Nucleus accumbens (tissue), 56 donors: ENCODE measurements at places on chromosomes 7 and 10.
A peak's percentile ranks its signal among the peaks of the same experiment; 100 is the strongest.

DNA sequence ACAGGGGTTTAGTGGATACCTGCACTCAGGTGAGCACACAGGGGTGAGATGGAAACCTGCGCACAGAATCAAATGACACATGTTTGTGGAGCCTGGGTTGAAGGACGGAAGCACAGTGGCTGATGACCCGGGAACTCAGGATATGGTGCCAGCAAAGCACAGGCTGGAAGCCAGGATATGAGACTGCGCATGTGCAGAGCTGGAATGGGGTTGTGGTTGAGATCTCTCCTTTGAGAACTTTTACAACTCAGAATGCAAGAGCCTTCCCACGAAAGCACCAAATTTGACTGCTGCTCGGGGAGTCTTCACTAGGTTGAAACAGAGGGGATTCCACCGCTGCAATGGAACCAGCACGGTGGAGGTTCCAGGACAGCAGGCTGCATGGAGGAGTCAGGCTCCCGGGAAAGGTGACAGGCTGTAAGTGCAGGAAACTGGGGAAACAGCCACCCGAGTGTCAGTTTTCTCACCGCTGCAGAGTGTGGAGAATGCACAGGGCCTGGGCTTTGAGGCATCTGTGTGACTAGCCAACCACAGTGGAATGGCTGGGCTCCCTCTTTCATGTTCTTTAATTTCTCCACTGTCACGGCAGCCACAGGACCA is 133.4 kb upstream of the TCERG1L start:
- no peak for DNase-seq

DNA sequence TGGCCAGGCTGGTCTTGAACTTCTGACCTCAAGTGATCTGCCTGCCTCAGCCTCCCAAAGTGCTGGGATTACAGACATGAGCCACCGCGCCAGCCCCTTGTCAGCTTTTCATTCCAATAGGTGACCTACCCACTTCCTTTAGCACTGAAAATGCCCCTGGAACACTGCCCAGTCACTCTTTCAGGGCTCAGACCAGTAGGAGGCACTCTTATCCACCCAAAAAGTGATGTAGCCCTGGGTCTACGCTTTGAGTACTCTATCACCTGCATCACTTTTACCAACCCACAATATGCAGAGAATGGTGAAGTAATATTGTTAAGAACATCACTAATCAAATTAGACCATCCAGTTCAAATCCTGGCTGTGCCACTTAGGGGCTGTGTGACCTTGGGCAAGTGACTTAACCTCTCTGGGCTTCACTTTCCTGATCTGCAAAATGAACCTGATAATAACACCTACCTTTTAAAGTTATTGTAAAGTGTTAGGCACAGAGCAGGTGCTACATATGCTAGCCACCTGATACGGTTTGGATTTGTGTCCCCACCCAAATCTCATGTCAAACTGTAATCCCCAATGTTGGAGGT is 5.2 kb downstream of the CALN1 start:
- no peak for DNase-seq

DNA sequence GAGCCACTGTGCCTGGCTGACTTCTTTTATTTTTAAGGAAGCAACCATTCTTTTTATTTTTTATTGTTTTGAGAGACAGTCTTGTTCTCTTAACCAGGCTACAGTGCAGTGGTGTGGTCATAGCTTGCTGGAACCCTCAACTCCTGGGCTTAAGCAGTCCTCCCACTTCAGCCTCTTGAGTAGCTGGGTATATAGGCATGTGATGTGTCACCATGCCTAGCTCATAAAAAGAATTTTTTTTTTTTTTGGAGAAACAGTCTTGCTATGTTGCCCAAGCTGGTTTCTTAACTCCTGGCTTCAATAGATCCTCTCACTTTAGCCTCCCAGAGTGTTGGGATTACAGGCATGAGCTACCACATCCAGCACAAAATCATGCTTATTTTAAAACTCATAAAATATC is 5.8 kb downstream of the MCU start:
- DNase-seq, result no peak

GRCh38 chr7:12687718-12688171 is 312 bp downstream of the ARL4A start:
- DNase-seq, result no peak

DNA sequence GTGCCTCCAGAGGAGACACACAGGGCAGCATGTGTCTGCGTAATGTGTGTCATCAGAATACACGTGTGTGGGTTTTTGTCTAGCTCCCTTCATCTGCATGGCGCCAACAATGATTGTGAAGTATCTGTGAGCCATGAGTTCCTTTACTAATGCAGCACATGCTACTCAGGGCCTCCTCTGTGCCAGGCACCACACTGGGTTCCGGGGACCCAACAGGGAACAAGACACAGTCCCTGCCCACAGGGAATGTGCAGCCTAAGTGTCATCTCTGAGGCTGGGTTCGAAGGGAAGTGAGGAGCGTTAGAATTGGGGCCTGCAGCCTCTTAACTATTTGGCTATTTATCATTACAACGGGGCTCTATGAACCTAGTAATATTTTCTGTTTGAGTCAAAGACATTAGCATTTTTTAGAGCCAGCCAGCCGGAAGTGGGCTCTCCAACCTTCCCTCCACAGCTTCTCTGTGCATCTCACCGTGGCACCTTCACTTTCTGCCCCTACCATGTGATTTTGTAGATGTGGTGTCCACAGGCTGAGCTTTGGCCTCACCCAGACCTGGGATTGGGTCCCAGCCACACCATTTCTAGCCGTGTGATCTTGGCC is 43.9 kb upstream of the SRGN start:
- no peak for DNase-seq

DNA sequence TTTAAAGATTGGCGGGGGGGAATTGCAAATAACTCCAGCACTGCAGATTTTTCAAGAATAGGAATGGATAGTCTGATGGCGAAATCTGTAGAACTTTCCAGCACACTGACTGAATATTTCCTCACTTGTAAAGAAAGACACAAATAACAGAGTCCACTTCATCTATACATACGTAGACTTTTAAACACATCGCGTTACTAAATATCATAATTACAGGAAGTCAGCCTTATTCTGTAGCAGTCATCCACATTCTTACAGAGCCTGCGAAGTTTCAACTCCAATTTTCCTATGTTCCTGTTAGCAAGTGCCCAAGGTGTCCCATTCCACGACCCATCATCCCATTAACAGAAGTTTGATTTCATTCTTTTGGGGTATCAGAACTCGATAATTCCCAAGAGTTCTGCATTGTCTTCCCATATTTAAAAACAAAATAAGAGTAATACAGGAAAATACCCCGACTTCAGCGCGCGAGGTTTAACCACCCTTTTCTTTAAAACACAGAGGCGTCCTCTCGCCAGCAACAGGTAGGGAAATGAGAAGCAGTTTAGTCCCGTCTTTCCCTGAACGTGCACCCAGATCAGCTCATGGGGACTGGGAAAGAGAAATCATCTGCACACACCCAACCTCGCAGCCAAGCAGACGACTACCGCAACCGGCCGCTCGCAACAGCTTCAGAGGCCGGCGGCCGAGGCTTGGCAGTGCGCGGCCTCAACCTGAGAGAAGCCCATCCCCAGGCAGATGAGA is 880 bp downstream of the HERC4 start:
- no peak for DNase-seq

DNA sequence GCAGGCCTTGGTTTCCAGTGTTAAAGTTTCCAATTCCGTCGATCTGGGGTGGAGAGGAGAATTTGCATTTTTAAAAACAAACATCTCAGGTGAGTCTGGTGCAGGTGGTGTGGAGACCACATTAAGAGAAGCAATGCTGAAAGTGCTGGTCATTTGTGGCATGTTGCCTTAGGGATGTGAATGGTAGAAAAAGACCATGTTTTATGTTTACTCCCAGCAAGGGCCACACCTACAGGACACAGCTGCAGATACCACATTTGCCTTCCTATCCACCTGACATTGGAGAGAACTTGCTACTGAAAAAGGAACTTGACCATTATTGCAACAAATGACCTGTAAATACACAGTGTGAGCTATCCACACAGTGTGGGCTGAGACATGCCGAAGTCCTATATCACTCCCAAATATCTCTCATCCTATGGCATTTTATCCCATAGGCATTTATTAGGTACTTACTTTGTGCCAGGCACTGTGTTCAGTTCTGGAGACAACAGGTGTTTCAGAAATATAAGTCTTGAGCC is 183.1 kb downstream of the NRP1 start:
- DNase-seq, result no peak

- no peak for DNase-seq
Observed at GRCh38 chr7:14048889-14049288, 59.4 kb upstream of the ETV1 start.

GRCh38 chr10:98340940-98341310 is 72.9 kb upstream of the LOXL4 start:
- DNase-seq, result no peak

DNA sequence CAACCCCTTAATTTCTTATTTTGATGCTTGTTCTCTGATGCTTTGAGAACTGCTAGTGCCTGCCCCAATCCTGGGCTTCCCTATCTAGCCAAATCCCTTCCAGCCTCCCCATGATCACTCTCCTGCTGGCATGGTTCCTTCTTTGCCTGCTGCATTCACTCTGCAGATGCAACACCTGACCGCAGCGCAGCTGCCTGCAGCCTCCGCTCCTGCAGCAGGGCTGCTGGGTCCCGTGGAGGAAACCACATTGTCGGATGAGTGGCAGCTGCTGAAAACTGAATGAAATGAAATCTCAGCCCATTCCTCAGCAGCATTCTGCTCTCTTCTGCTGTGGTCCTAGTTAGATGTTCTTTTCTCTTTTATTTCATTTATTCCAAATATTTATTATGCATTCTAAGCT is 320.3 kb downstream of the CCDC3 start:
- no peak for DNase-seq

- no peak for DNase-seq
Observed at GRCh38 chr10:3048119-3049019, 19.0 kb upstream of the PFKP start.

DNA sequence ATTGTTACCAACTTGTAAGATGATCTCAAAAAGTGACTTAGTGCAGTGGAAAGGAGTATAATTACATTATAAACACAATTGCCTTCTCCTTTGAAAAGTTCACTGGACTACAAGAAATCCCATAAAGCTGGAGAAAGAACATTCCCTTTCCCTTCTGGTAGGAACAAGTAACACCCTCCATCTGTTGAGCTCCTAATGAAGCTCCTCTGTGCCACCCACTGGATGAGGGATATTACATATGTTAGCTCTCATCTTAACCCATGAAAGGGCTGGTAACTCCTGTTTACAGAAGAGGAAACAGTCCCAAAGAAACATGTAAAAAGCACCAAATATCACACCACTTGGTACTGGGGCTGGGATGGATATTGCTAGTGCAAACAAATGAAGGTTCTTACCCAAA is 8.1 kb downstream of the PGAM1 start:
- DNase-seq, result no peak

DNA sequence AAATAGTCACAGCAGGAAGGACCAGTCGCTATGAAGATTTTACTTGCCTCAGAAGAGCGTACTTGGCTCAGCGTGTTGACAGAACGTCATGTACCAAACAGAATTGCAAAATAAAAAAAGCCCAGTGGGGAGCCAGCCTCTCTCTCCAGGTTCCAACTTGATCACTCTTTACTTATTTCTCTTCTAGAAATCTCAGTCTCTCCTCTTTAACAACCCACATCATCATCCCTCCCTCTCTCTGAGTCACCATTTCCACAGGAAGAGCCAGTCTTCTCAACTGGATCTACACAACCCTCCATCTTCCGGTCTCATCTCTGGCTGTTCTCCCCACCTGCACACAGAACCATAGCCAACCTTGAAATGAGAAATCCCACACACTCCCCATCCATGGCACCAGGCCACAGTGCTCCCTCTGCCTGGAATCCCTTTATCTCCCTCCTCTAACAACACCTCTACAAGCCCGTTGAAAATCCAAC is 718.3 kb downstream of the GRID1 start:
- no peak for DNase-seq

DNA sequence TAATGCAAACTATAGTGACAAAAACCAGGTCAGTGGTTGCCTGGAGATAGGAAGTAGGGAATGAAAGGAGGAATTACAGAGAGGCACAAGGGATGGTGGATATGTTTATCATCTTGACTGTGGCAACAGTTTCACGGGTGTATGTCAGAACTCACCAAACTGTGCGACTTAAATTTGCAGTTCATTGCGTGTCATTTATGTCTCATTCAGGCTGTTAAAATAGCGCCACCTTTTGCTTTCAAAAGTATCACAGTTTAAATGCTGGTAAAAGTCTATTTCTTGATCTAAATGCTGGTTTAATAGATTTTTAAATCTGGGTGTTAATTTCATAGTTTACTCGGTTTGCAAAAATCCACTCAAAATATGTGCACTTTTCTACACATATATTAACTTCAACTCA is 51.0 kb downstream of the PTTG1IP2 start:
- no peak for DNase-seq

- no peak for DNase-seq
Observed at GRCh38 chr7:134176037-134176350, 48.9 kb downstream of the LRGUK start.

GRCh38 chr10:98269435-98269912 is 1.5 kb upstream of the LOXL4 start:
- DNase-seq, result peak; percentile 26

DNA sequence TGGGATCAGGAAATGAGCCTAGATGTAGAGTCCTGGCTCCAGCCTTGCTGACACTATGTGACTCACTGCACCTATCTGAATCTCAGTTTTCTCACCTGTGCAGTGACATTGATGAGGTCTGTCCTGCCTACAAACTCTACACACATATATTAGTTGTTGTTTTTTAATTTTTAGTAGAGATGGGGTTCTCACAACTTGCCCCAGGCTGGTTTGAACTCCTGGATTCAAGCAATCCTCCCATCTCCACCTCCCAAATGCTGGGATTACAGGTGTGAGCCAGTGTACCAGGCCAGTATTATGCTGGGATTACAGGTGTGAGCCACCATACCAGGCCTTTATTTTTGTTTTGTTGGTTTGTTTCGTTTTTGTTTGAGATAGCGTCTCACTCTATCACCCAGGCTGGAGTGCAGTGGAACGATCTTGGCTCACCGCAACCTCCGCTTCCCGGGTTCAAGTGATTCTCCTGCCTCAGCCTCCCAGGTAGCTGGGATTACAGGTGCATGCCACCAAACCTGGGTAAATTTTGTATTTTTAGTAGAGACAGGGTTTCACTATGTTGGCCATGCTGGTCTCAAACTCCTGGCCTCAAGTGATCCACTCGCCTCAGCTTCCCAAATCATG is 11.8 kb upstream of the DDIT4 start:
- no peak for DNase-seq

DNA sequence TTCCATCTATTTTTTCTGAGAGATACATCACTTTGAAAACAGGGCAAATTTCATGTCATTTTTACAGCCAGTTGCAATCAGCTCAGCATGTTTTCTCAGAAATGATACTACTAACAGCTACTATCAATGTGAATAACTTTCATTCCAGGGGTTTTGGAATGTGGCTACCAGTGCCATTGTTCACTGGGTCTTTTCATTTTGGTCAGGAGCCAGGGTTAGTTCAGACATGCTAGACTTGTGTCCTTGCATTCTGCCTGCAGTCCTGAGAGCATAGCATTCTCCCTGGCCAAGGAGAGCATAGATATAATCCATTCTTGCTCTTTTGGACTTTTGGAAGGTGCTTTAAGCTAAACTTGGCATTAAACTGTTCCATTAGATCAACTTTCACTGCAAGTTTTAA is 160.9 kb upstream of the NEBL start:
- DNase-seq, result no peak

GRCh38 chr7:55574051-55574717 is 1.9 kb upstream of the VOPP1 start:
- DNase-seq, result no peak
